ENCODE measurements at places on chromosomes 13 and 19.

- DNase-seq: no peak
Observed at GRCh38 chr13:24670961-24671381, 9.2 kb upstream of the ATP12A start.

- no peak for DNase-seq
Observed at GRCh38 chr13:40168425-40169166, 497.8 kb downstream of the FOXO1 start.

- no peak for DNase-seq
Observed at GRCh38 chr13:42384265-42384664, 112.3 kb downstream of the AKAP11 start.

DNA sequence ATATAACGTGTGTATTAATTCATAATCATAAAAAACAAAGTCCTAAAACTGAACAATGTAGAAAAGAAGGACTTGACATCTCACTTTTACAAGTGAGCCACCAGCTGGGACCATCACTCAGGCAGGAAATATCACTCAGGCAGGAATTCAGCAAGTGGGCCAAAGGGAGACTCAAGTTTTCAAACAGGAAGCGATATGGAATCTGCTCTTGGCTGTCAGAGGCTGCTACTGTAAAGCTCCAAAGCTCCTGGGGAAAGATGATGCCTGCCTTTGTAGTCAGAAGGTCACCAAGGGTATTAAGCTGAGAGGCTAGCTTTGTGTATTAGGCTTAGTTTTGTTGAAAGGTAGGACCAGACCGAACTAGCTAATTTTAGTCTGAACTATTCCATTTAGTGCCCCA is 5.5 kb upstream of the AKAP11 start:
- DNase-seq: no peak

- DNase-seq: no peak
Observed at GRCh38 chr19:46726551-46726950, 9.6 kb upstream of the PRKD2 start.

- DNase-seq: no peak
Observed at GRCh38 chr13:98940325-98941001, 37.4 kb downstream of the DOCK9 start.
